ENCODE measurements at places on chromosomes 6 and 20. TPM values are rescaled to one million over a fixed set of nuclear protein-coding genes. Genes with fewer than 3 reads are reported as not detected.

DNA sequence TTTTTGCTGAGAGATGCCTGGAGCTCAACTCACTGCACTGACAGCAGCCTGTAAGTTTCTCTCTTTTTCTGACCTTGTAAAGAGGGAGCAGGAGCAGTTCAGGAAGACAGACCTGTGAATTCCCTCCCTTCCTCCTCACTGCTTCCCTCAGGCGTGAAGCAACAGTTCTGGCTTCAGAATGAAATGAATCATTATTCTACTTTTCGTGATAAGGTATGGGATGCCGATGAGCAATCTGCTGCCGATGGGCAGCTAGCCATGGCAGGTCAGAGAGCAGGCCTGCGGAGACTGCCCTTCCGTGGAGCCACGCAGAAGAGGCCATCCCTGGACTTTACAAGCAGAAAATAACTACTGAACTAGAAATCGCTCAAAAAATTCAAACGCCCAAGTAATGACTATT lies 426.5 kb upstream of the RNF217 start:
- DNase-seq, result no peak

DNA sequence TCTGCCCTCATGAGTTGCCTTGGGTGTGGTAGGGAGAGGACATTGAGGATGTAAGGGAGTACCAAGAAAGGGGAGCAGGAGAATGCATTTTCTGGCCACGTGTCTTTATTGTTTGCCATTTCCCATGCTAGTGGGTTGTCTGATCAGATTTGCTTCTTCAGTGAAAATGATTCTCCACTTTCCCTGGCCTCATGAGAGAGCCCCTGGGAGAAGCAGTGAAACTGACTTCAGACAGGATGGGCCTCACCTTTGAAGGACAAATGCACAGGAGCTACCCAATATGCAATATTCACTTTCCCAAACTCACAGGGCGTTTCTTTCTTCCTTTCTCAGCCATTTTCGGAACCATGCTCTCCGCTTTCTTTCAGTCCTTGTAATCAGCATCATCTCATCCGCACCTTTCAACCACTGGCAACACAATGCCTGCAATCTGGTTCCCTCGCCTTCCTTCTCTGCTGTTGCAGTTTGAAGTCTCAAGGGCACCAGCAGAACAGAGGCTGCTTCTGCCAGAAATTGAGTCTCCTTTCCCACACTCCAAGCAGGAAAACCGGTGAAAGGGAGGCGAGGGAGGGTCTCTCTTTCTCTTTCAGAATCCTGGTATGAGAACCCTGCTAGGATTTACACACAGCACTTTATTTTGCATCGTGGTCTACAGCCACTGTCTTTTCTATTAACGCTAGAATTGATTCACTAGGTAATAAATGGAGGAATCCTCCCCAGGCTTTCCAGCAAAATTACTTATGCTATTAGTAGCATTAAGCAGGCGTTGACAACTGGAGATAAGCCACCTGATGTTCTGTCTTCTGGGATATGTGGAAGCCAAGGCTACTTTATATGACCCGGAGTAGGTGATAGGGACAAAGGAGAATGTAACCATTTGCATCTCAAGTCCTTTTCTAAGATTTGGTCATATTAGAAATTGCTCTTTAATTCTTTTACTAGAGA lies 62.0 kb upstream of the FAM184A start:
- DNase-seq, result no peak

DNA sequence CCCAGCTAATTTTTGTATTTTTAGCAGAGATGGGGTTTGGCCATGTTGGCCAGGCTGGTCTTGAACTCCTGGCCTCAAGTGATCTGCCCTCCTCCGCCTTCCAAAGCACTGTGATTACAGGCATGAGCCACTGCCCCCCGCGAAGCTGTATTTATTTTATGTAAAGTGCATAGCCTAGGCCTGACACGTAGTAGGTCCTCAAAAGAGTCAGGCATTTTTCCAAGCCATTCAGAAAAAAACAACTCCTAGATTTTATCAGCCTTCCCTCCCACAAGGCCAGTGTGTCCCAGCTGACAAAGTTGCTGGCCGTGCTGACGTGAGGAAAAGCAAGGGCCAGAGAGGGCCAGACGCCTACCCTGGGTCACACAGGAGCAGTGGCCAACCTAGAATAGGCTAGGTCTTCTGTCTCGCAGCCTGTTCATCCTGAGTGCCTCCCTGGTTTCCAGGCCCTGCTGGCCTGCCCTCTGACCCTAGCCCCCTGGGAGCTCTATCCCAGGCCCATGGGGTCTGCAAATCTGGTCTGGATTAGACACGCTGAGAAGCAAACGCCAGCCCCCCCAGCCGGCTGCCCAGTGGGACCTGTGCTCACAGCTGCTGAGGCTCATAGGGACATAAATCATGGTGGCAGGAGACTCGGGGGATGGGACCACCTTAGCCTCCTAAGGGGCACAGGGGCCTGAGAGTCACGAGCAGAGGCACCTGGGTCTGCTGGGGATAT lies 11.8 kb downstream of the TCF15 start:
- DNase-seq, result no peak

DNA sequence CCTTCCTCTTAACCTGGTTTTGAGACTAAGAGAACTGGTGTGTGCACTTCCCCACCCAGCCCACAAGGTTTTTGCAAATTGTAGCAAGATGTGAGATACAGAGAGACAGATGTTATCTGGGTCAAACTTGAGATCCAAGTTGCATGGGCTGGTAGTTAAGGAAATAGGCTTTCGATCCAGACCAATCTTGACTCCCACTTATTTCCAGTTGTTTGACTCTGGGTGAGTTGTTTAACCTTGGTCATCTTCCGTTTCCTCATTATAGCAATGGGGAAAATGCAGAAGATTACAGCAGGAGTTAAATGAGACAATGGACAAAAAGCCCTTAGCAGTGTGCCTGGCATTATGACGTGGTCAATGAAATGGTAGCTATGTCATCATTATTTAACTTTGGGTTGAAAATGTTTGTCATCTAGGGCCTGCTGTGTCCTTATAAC lies 1.7 kb downstream of the SNX21 start:
- DNase-seq, result no peak

- no peak for DNase-seq
These were observed 18.5 kb upstream of the WFDC10A start for GRCh38 chr20:45611054-45611453.

- DNase-seq, result no peak
These were observed 5.0 kb upstream of the GABRR1 start for GRCh38 chr6:89221971-89222711.

DNA sequence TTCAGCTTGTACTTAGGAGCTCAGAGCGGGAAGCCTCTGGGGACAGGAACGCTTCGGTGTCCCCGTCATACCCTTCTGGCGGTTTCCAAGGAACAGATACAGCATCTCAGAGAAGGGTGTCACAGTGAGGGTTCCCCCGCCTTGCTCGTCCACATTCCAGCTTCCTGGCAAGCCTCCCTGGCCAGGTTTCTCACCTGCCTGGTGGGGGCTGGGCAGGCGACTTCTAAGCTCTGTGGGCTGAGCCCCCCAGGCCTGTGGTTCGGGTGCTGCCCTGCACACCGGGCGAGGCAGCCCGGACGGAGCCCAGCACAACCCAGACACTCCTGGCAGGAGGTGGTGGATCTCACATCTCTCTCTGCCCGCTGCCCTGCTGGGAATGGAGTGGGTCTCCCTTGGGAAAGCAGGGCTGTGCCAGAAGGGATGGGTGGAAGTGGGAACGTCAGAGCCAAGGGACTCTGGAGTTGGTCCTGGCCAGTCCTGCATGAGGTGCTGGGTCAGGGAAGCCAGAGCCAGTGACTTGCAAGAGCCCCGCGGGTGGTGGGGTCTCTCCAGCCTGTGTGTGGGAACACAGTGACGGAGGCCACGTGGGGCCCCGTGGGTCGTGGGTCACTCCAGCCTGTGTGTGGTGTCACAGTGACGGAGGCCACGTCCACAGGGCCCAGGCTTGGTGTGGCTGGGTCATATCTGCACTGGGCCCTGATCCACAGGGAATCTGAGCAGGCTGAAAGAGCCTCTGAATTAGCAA lies 47.7 kb upstream of the SMOC2 start:
- DNase-seq, result no peak

DNA sequence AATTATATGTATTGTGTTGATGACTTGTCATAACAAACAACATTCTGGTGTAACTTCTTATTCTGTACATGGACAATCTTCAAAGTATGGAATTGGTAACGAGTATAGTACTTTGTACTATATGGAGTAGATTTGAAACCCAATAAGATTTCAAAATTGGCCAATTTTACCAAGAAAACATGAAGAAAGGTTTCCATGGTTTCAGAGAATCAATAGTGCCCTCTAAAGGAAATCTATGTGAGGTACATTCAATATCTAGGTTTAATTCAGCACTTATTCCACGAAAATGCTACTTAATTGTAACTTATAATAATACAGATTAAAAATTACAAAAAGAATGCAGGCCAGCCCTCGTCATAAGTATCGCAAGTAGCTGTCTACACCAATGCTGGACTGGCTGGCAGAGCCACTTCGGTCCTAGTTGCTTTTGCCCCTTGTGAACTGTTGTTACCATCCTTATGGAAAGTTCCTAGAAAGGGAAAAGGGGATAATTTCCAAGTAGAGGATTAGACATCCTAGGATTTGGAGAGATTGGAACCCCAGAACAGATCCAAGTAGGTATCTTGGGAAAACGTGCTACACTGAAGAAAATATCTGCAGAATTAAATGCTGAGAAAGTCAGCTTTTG lies 70.9 kb downstream of the LCA5 start:
- DNase-seq, result no peak

GRCh38 chr20:47725248-47725973 lies 59.9 kb downstream of the SULF2 start:
- peak; percentile 41 for DNase-seq

GRCh38 chr20:53162251-53162835 lies 190.2 kb downstream of the TSHZ2 start:
- no peak for DNase-seq

DNA sequence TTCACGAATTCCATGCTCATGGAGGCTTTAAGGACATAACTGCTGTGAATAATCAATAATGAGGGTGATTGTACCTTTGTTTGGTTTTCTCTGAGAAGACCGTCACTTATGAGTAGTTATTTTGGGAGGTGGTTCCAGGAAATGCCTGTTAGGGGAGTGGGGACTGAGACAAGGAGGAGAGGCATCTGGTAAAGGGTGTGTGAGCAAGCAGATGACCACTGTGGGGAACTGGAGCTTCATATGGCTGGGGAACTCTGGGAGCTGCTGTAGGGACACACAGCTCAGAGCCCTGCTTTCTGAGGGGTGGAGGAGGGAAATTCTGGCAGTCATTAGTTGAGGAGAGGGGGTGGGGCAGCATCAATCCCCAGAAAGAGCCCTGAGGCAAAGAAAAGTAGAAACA lies 71.3 kb upstream of the TINAG start:
- DNase-seq, result no peak

GRCh38 chr6:81849248-81849647 lies 96.8 kb upstream of the TENT5A start:
- DNase-seq, result no peak

- DNase-seq, result no peak
These were observed at the start of gene HDDC2 for GRCh38 chr6:125301435-125302391. Gene HDDC2 (minus strand): TSS chr6:125301967. CDS start chr6:125301932, 35 bp downstream.

DNA sequence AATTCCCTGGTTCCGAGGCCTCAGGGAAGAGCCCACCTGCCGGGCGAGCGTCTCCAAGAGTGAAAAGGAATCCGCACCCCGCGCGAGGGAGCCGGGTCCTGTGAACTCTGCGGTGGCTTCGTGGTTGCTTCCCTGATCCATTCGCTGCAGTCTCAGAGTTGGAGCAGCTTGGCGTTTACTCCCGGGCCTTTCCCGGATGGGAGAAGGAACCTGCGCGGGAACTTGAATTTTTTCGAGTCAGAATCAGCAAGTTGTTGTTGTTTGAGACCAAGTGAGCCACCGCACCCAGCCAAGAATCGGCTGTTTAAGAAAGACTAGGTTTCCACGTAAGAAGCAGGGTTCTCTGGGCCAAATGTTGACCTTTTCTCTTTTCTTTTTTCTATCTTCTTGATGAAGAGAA lies 12.9 kb downstream of the PRSS16 start:
- no peak for DNase-seq

GRCh38 chr6:130934848-130935585 lies 107.8 kb downstream of the SMLR1 start:
- DNase-seq, result no peak

GRCh38 chr6:112911959-112912358 lies 564.8 kb downstream of the RFPL4B start:
- no peak for DNase-seq

GRCh38 chr6:129605967-129606366 lies 104.0 kb downstream of the ARHGAP18 start:
- DNase-seq, result no peak

GRCh38 chr6:149651056-149651455 lies 2.5 kb upstream of the KATNA1 start:
- no peak for DNase-seq

DNA sequence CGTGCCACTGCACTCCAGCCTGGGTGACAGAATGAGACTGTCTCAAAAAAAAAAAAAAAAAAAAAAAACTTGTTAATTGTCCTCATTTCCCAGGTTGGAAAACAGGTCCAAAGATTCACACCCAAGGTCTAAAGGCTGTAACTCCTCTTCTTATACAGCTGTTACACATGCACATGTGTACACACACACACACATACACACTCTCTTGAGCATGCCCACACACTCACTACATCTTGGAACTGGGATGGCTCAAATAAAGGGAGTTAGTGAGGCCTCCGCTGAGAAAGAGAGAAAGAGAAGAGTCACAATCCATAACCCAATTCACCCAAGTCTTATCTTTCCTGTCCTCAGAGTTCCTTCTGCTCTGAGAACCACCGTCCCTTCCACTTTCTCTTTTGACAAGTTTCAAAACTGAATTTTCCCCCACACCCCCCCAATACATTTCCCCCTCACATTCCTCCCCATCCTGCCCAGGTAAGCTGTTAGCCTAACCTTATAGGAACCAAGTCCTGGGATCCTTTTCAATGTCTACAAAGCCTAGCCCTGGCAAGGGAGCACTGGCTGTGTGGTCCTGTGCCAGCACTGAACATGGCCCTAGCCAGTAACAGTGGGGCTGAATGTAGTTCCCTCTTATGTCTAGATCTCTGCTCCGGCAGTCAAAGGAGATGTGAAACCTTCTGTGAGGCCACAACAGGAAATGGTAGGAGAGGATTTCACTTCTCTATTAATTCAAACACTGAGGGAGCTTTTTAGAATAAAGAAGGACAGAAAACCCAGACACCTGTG lies 3.2 kb upstream of the HLA-DMB start:
- no peak for DNase-seq

DNA sequence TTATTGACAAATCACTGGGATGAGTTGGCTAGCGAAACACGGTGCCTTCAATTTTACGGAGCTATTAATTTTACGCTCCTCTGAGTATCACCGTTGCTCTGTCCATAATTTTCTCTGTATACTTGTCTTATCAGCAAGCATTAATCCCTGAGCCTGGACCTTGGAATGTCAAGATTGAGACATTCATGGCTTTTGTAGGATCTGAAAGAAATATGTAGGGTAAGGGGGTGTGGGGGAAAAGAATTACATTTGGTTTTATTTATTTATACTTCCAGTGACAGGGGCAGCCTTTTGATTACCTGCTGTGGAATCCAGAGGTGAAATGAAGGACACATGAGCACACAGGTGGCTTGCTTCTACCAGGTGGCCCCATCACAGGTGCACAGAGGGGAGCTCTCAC lies 46.6 kb downstream of the DTD1 start:
- no peak for DNase-seq

ENPP5 gene
- 9.4 TPM for total RNA-seq

FUT9 gene
- not detected for total RNA-seq

COL11A2 gene
- 1.9 TPM for total RNA-seq

CFAP206 gene
- total RNA-seq, result not detected

CLDN20 gene
- total RNA-seq, result not detected

RIPOR3 gene
- 8.4 TPM for total RNA-seq

MYCT1 gene
- 14.7 TPM for total RNA-seq

EPPIN gene
- total RNA-seq, result not detected

TFAP2D gene
- not detected for total RNA-seq

OPN5 gene
- not detected for total RNA-seq

TEAD3 gene
- total RNA-seq, result 50.8 TPM

SYCP2 gene
- total RNA-seq, result 0.95 TPM

BACH2 gene
- total RNA-seq, result 6.1 TPM

LRRN4 gene
- total RNA-seq, result 0.27 TPM

PHF20 gene
- total RNA-seq, result 35.8 TPM
